Activated CD4-positive, alpha-beta memory T cell treated with anti-CD3 and anti-CD28 coated beads, Interleukin-2, amount 10 ng/mL, durations not matched to agents 7 days and 5 days (primary cell): ENCODE measurements at places on chromosomes 16 and 17. TPM values are rescaled to one million over a fixed set of nuclear protein-coding genes. Genes with fewer than 3 reads are reported as not detected.

- no peak for DNase-seq
- no peaks in the 10 kb centered on the region for H3K27me3 ChIP-seq
- H3K4me3 ChIP-seq, result no peak overlapping the region
- H3K36me3 ChIP-seq, result peaks cover 59% of the 10 kb centered on the region
Measured at GRCh38 chr16:57159447-57159846, 26.4 kb downstream of the PSME3IP1 start.

- no peaks in the 10 kb centered on the region for H3K4me1 ChIP-seq
- peaks cover 2% of the 10 kb centered on the region for H3K36me3 ChIP-seq
- H3K4me3 ChIP-seq, result no peak overlapping the region
- no peak for DNase-seq
Measured at GRCh38 chr17:9334536-9335446, 240.8 kb downstream of the STX8 start.

DNA sequence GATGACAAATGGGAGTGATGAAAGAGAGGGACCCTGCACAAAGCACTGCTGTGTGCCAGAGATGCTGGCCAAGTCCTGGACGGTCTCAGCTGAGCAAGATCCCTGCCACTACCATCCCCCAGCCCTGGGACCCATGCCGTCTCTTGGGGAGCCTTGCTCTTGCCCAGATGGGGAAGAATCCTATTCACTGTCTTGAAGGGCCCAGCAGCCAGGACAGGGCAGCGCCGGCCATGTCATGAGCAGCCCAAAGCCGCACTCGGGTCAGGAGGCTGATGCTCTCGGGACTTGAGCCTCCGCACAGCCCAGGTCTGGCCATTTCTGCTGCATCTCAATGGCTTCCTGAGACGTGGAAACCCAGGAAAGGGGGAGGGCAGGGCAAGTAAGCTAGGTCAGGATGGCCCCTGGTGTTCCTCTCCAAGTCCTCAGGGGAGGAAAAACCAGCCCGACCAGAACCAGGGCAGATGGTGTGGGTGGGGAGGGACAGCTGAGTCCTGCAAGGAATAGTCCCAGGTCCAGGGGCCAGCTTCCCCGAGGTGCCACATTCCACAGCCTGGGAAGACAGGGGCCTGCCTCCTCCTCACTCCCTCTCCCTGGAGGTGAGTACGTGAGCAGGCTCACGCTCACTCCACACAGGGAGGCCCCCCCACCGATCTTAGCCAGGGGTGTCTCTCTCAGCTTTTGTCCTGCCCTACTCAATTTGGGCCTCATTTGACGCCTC lies 7.8 kb upstream of the KRT19 start:
- no peaks in the 10 kb centered on the region for H3K36me3 ChIP-seq
- H3K4me1 ChIP-seq, result no peaks in the 10 kb centered on the region
- no peak for DNase-seq
- H3K27ac ChIP-seq, result no peak overlapping the region
- no peak overlapping the region for H3K4me3 ChIP-seq

GRCh38 chr16:88302666-88303065 lies 80.1 kb upstream of the ZNF469 start:
- H3K36me3 ChIP-seq, result no peaks in the 10 kb centered on the region
- H3K4me3 ChIP-seq, result no peak overlapping the region
- H3K27ac ChIP-seq, result no peak overlapping the region
- H3K4me1 ChIP-seq, result peaks cover 15% of the 10 kb centered on the region
- no peak for DNase-seq

GRCh38 chr16:84397090-84397489 lies 28.8 kb downstream of the ATP2C2 start:
- DNase-seq, result no peak
- H3K4me3 ChIP-seq, result no peak overlapping the region
- peaks cover 28% of the 10 kb centered on the region for H3K27me3 ChIP-seq
- H3K36me3 ChIP-seq, result no peaks in the 10 kb centered on the region
- no peak overlapping the region for H3K27ac ChIP-seq
- no peaks in the 10 kb centered on the region for H3K4me1 ChIP-seq

- H3K4me1 ChIP-seq, result peaks cover 76% of the 10 kb centered on the region
- no peak for DNase-seq
- H3K27ac ChIP-seq, result peak overlapping the region; percentile 74
- H3K27me3 ChIP-seq, result no peaks in the 10 kb centered on the region
Measured at GRCh38 chr17:68456339-68457167, 743 bp downstream of the WIPI1 start.

DNA sequence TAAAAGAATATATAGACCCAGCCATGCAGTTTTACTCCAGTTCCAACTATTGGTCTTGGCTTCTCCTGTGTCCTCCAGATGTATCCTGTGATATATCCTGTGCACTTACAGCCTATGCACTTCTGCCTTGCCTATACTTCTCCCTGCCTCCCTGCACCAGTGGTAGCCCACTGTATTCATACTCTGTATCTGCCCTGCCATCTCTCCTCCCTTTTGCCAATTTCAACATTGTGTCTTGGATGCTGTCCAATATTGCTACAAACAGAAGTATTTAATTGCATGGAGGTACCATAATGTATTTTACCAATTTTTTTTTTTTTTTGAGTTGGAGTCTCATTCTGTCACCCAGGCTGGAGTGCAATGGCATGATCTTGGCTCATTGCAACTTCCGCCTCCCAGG lies 242.7 kb downstream of the HAPSTR1 start:
- H3K36me3 ChIP-seq, result no peaks in the 10 kb centered on the region
- no peak overlapping the region for H3K4me3 ChIP-seq
- no peaks in the 10 kb centered on the region for H3K27me3 ChIP-seq

DNA sequence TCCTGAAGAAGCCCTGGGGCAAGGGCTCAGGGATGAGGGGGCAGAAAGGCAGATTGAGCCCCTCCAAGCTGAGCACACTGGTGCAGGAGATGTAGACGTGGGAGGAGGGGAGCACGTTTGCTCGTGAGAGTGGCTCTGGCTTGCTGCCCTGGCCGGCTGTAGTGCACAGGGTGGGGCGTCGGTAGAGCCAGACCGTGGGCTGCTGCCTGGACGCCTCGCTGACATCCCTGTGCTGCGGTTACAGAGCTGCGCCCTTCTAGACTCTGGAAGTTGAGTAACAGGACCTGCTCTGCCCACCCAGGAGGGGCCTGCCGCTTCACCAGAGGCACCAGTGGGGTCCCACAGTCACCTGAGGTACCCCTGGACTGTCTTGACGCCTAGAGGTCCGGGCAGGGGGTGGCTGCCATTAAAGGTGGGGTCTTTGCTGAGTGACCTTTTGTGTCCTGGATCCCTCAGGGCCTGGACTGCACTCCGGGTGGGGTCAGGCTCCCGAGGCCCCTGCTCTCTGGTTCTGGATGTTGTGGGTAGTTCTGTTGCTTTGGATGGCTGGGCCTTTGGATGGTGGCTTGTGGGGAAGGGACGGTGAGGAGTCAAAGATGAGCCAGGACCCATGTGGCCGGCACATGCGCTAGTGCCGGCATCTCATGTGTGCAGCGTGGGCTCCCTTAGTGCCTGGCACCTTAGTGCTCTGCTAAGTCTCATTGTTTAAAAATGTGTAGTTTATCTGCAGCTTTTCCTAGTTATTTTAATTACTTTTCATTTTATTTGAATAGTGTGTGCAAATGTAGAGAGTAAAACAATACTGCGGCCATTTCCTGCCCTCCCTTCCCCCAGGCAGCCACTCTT lies 41.7 kb downstream of the PGS1 start:
- H3K27me3 ChIP-seq, result no peaks in the 10 kb centered on the region
- DNase-seq, result no peak
- peaks cover 76% of the 10 kb centered on the region for H3K36me3 ChIP-seq
- H3K4me3 ChIP-seq, result no peak overlapping the region

DNA sequence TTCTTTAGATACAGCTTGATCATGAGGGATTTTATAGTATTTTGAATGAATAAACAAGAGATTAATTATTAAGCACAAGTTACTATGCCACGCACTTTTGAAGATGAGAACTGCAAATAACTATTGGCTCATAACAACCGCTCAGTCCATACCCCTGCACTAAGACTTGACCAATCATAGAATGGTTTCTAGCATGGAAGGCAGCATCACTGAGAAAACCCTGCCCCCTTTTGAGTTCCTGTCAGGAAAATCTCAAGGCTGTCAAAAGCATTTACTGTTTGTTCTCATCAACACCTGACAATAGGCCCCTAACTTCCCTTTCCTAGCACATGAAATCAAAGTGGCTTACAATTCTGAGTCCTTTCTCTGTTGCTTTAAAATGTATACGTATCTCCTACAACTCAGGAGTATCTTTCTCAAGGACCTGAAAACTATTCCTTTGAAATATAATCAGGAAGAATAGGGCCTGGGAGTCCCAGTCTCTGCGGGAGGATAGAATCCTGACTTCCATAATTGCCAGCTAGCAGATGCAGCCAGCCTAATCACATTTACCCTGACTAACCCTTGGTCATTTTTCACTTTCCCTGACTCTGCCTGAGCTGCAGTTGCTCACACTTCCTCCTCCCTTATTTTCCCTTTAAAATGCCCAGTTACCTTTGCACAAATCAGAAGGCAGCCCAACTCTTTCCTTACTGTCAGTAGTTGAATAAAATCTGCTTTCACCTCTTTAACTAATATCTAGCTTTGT lies 9.1 kb upstream of the MMD start:
- no peaks in the 10 kb centered on the region for H3K36me3 ChIP-seq
- peaks cover 19% of the 10 kb centered on the region for H3K27me3 ChIP-seq
- no peak for DNase-seq
- H3K27ac ChIP-seq, result no peak overlapping the region
- H3K4me1 ChIP-seq, result peaks cover 18% of the 10 kb centered on the region

- peaks cover 74% of the 10 kb centered on the region for H3K36me3 ChIP-seq
- no peak for DNase-seq
- H3K27me3 ChIP-seq, result no peaks in the 10 kb centered on the region
- peaks cover 18% of the 10 kb centered on the region for H3K4me1 ChIP-seq
- H3K4me3 ChIP-seq, result no peak overlapping the region
Measured at GRCh38 chr17:16040710-16041251, 41.2 kb downstream of the TTC19 start.

DNA sequence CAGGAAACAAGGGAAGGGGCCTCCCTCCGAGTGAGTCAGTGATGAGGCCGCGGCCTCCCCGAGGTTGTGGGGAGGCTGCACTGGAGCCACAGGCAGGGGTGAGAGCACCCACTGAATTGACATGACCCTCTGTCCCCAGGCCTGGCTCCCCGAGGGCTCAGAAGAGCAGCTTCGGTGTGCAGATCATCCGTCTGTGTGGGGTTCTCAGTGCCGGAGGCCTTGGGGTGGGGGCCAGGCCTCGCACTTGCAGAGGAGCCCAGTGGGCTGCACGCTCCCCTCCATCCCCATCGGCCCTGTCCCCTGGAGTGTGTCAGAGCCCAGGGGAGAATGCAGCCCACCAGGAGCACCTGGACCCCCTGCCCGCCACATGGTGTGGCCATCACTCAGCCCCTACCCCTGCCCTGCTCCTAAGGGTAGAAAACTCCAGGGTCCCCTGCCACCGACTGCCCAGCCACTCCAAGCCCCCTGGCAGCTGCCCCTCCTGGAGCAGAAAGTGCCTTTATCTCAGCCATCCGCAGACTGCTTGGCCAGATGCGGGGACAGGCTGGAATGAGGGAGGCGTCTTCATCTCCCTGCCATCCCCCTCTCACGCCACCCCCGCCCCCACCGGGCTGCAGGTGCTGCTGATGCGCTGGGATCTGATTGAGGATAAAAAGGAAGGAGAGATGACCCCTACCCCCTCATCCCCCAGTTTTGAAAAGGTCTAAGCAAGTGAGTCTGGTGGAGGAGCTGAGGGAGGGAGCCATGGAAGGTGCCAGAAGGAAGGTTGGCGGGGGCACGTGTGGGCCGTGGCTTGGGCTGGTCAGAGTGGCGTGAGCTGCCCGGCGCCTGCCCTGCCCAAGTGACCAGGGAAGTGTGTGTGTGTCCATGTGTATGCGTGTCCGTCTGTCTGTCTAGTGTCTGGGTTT lies 358.3 kb downstream of the SEC14L1 start:
- H3K4me1 ChIP-seq, result peaks cover 13% of the 10 kb centered on the region
- no peak overlapping the region for H3K4me3 ChIP-seq
- H3K27ac ChIP-seq, result no peak overlapping the region
- H3K27me3 ChIP-seq, result no peaks in the 10 kb centered on the region
- H3K36me3 ChIP-seq, result peaks cover 46% of the 10 kb centered on the region

DNA sequence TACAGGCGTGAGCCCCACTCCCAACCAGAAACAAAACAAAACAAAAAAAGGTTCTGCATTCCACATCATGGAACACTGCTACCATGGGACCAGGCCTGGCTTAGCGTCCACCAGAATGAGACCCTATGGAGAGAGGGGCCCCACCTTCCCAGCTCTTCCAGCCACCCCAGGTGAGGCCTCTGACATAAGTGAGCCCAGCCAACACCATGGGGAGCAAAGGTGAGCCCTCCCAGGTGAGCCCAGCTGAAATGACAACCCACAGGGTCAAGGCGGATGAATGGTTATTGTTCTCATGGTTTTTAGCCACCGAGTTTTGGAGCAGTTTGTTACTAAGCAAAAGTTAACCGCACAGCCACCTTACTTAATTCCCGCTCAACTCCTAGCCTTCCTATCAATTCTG lies 16.3 kb downstream of the LGALS3BP start:
- H3K4me3 ChIP-seq, result no peak overlapping the region
- H3K27ac ChIP-seq, result no peak overlapping the region
- peaks cover 2% of the 10 kb centered on the region for H3K27me3 ChIP-seq
- no peaks in the 10 kb centered on the region for H3K4me1 ChIP-seq

GRCh38 chr17:51257150-51258081 lies 2.4 kb downstream of the MBTD1 start:
- H3K36me3 ChIP-seq, result peaks cover 51% of the 10 kb centered on the region
- peak overlapping the region; percentile 28 for H3K4me3 ChIP-seq
- H3K4me1 ChIP-seq, result peaks cover 56% of the 10 kb centered on the region
- no peak for DNase-seq

DNA sequence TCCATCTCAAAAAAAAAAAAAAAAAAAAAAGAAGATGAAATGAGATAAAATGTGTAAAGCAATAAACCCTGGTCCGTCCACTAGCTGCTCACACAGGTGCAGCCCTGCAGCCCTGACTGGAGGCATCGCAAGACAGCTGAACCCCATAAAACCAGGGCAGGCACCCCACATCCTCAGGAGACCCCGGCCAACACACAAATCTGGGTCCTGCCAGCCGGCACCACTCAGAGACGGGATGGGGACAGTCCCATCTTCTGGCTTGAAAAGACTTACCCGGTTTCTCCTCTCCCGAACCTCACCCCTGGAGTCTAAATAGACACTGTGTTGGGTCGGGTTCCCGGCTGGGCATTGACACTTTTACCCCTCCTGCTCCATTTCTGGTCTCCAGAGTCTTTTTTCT lies 52.7 kb upstream of the TNRC6C start:
- H3K36me3 ChIP-seq, result no peaks in the 10 kb centered on the region
- DNase-seq, result no peak
- no peak overlapping the region for H3K27ac ChIP-seq
- no peak overlapping the region for H3K4me3 ChIP-seq
- peaks cover 31% of the 10 kb centered on the region for H3K27me3 ChIP-seq

GRCh38 chr17:72125742-72126141 lies 4.9 kb downstream of the SOX9 start:
- H3K4me1 ChIP-seq, result peaks cover 3% of the 10 kb centered on the region
- no peak overlapping the region for H3K4me3 ChIP-seq
- peaks cover 32% of the 10 kb centered on the region for H3K27me3 ChIP-seq
- peaks cover 6% of the 10 kb centered on the region for H3K36me3 ChIP-seq
- no peak overlapping the region for H3K27ac ChIP-seq

- H3K4me3 ChIP-seq, result no peak overlapping the region
- no peaks in the 10 kb centered on the region for H3K36me3 ChIP-seq
- H3K27me3 ChIP-seq, result peaks cover 2% of the 10 kb centered on the region
- peaks cover 2% of the 10 kb centered on the region for H3K4me1 ChIP-seq
Measured at GRCh38 chr17:65780111-65780510, 218.7 kb upstream of the AXIN2 start.

SCARF1 gene
- 3.2 TPM for total RNA-seq

FBXO39 gene
- total RNA-seq, result 1.7 TPM

LPCAT2 gene
- total RNA-seq, result 1.3 TPM

TEKT3 gene
- not detected for total RNA-seq

CBX8 gene
- total RNA-seq, result 6.7 TPM

BPTF gene
- total RNA-seq, result 92.9 TPM

SCNN1G gene
- total RNA-seq, result not detected
